HCT116 (cell line): ENCODE measurements at places on chromosomes 6 and 20. TPM values are rescaled to one million over a fixed set of nuclear protein-coding genes. Genes with fewer than 3 reads are reported as not detected.

Gene CST2
- total RNA-seq = not detected

Gene COL11A2
- 7.6 TPM for total RNA-seq

- no peak for DNase-seq
Observed at GRCh38 chr6:11202513-11203305, 29.8 kb downstream of the NEDD9 start.

DNA sequence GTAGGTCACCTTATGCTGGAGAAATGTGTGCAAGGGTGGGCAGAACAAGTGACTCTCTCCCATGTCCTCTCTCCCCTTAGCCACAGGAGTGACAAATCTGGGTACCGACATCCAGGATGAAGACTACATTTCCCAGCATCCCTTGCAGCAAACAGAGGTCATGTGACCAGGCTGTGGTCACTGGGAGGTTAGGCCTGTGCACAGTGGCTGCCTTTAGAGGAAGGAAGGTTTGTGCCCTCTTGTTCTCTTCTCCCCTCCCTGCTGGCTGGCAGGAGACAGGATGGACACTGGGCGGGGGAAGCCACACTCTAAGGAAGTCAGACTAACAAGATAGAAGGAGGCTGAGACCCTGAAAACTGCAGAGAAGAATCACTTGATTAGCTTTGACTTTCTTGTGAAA lies 360.2 kb downstream of the PREX1 start:
- peak; percentile 31 for DNase-seq

DNA sequence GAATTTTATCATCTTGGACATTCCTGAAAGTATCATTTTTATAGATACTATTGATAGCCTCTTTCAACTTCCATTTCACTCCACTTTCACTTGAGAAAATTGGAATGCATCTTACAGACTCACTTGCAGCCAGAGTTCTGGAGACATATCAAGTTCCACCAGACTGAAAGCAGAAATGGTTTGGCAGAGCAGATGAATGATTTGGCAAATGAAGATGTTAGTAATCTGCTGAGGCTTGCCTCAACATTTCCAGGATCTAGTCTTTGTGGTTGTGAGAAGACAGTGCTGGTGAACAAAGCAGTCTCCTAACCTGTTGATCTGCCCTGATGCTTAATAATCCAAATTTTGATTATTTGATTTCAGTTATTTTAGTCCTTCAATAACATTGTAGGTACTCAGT lies 202.6 kb downstream of the TRDN start:
- no peak for DNase-seq
